Daoy (cell line): ENCODE measurements at places on chromosomes 1 and 21. TPM values are rescaled to one million over a fixed set of nuclear protein-coding genes. Genes with fewer than 3 reads are reported as not detected.

- DNase-seq: no peak
Observed at GRCh38 chr21:25314247-25314646, 293.0 kb downstream of the MRPL39 start.

GRCh38 chr1:76705560-76705959 is 161.7 kb upstream of the ST6GALNAC5 start:
- no peak for DNase-seq

- no peak for DNase-seq
Observed at GRCh38 chr1:192609110-192610079, 26.6 kb upstream of the RGS13 start.

DNA sequence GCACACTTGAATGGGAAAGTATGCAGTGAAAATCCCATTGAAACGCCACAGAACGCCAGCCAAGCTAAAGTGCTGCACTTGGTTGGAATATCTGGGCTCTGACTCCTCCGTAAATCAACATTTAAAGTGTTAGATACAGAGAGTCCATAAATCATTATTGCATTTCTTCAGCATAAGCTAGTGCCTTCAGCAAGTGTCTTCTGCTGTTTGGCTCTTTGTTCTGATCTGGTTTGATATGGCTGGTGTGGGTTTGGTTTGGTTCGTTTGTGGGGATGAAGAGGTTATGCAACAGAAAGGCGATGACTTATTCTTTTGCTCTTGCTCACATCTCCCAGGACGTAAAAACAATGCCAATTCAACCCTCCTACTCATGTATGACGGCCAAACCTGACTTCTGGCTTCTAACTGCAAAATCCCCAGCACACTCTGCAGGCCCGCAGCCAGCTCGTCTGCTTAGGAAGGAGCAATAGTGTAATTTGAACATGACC is 121.8 kb upstream of the ERG start:
- peak; percentile 25 for DNase-seq

DNA sequence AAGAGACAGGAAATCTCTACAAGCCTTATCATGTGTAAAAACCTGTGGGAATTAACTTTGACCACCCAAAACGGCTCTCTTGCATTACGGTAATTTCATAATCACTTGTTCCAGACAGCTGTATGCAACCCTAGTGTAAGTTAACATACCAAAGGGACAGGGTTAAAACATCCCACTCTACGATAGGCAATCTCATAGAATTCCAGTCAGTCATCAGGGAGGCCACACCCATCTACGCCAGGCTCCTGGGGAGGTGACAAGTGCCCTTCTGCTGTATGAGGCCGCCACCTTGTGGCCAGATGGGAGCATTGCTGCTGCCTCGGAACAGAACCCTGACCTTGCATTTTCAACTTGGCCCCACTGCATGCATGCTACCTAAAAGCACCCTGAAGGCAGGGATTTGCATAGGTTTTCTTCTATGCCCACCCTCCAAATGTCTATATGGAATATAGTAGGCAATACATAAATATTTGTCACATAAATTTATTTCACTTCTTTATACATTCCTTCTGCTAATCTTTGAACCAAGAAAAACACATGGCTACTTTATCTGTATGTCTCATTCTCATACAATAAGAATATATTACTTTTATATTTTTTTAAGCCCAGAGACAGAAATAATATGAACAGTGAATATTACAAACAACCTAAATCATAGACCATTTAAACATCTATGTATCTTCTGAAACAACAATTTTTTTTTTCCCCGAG is 12.6 kb downstream of the HSF2BP start:
- peak; percentile 96 for DNase-seq

GRCh38 chr1:40820911-40821693 is 37.5 kb downstream of the KCNQ4 start:
- no peak for DNase-seq

DNA sequence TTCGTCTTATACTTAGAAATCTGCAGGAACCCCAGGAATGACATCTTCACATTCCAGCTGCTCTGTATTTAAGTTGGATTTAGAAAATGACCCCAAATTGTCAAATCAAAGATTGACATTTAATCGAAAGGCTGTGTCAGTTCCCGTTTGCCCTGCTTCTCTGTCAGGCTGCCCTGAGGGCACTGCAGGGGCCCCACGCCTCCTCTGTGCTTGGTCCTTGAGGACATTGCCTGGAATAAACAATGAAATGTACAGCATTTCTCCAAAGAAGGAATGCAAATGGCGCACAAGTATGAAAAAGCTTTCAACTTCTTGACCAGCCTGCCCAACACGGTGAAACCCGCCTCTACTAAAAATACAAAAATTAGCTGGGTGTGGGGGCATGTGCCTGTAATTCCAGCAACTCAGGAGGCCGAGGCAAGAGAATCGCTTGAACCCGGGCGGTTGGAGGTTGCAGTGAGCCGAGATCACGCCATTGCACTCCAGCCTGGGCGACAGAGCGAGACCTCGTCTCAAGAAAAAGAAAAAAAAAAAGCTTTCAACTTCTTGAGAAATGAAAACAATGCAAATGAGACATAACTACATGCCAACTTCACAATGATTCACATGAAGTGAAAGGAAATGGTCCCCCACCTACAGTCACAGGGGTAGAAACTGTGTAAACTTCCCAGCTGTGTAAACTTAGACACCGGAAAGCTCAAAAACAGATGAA is 3.0 kb downstream of the TMPRSS3 start:
- DNase-seq: peak; percentile 70

DNA sequence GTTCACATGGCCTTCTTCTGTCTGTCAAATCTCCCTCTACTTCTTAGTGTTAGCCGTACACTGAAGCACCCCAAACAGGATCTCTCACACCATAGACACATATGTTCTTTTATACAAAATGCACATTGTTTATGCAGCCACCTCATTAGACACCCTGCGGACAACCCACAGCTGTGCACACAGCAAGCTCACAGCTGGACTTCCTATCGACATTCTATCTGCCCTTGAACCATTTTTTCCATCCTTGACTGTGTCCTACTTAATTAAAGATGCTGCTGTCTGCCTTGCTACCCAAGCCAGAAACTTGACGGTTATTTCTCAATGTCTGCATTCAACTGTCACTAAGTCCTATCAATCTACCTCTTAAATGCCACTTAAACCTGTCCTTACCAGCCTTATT is 3.2 kb upstream of the ZBTB21 start:
- DNase-seq: no peak

GRCh38 chr1:8184301-8184700 is 133.6 kb upstream of the SLC45A1 start:
- DNase-seq: no peak

DNA sequence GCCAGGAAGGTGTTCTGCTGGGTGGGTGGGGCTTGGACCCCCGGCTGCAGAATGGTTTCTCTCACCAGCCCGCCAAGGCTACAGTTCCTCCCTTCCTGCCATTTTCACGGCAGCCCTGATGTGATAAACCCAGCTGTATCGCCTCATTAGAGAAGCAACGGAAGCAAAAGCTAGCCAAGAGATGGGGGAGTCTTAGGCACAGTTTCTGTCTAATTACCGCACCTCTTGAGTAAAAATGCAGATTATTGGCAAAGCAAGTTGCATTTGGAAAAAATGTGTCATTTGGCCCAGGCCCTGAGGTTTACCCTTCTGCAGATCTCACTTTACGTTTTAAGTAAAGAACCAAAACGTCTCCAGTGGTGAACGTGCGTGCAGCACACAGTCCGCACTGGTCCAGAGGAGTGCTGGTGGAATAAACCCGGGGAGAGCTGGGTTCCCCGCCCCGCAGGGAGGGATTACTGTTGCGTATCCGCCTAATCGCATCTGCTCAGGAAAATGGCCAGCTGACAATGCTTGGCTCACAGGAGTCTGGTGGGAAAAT is 109.9 kb downstream of the GALNT2 start:
- DNase-seq: no peak

DNA sequence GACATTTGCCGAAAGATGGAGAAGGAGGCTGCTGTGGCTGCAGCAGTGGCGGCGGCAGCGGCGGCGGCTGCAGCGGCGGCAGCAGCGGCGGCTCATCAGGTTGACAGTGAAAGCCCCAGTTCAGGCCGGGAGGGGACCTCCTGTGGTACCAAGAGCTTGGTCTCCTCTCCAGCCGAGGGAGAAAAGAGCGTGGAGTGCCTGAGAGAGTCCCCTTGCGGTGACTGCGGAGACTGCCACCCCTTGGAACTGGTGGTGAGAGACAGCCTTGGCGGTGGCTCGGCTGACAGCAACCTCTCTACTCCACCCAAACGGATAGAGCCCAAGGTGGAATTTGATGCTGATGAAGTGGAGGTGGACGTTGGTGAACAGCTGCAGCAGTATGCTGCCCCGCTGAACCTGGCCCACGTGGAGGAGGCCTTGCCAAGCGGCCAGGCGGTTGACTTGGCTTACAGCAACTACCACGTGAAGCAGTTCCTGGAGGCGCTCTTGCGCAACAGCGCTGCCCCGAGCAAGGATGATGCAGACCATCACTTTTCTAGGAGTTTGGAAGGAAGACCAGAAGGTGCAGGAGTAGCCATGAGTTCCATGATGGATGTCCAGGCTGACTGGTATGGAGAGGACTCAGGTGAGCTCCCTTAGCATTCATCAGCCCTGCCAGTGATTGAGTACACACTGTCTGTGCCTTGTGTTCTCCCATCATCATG is 6.3 kb downstream of the ZBTB8B start:
- DNase-seq: no peak

- DNase-seq: peak; percentile 45
Observed at GRCh38 chr1:152960452-152961044, 9.9 kb upstream of the SPRR4 start.

DNA sequence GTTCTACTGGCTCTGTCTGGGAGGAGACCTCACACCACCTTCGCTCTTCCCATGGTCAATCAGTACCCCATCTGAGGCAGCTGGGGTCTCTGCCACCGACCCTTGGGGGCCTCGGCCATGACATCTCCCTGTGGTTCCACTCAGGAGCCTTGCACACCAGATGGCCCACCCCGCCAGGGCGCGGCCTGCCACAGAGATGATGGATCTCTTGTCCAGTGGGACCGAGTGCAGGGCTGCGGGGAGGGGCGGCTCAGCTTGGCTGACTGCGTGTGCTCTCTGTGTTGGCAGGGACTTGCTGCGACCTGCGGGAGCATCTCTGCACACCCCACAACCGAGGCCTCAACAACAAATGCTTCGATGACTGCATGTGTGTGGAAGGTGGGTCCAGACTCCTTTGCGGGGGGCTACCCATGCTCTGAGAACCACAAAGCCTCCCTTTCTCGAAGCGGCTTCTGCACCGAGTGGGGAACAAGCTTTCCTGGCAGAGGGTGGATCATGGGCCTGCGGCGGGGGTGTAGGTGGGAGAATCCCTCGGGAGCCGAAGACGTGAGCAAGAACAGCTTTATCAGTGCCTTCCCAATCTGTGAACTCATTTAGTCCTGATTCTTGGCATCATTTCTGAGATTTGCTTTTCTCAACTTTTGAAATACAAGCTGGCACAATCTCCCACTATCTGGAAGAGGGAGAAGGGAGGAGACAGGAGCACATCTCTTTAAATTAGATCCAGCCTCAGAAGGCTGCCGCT is 20.9 kb upstream of the AGTRAP start:
- DNase-seq: no peak

DNA sequence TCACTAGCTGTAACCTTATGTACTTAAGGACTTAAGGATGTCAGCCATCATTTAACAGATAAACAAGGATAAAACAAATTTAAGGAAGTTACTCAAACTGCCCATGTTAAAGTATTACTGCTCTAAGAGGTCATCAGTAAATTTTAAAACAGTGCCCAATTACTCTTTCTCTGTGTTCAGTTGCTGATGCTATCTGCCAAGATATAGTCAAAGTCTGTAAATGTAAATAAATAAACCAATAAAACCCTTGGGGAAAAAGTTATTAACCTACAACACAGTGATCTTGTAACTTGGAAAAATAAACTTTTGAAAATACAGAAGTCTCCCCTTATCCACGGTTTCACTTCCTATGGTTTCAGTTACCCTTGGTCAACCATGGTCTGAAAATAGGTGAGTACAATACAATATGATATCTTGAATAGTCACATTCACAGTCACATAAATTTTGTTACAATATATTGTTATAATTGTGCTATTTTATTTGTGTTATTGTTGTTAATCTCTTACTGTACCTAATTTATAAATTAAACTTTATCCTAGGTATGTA is 501.8 kb downstream of the LMO4 start:
- no peak for DNase-seq

GRCh38 chr1:157894613-157895165 is 53.1 kb upstream of the CD5L start:
- no peak for DNase-seq

DNA sequence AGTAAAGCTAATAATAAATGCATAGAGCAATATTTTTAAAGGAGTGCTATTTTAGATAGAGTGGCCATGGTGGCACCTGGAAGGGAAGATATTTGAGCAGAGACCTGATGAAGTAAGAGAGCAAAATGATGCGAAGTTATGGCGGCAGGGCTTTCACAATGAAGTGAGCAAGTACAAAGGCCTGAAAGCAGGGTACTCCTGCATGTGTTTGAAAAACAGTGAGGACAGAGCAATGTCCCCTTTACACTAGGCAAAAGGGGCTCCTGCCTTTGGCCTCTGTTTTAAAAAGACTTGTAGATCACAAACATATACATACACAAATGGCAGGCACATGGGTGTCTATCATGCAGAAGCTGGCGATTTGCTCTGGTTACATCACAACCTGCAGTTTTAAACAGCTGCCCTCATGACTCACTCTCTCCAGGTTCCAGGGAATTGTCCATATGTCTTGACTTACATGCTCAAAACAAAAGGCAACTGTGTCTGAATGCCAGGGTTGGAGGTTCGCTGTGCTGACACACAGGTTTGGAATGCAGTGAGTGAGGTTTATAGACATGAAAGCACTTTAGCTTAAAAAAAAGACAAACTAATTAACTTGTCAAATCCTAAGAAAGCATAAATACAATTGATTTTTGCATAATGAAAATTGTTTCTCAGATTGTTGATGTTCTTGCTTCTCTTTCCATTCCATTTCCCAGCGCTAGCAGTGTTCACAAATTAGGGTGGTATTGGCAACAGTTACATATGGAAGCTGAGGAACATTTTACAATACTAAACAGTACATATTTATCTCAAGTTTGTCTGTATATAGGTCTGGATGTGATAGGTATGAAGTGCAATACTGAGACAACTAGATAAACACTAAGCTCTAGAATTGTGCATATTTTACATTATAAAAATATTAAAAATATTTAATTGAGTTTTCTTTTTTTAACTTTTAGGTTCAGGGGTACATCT is 313.9 kb downstream of the BARHL2 start:
- DNase-seq: peak; percentile 98

GRCh38 chr1:156090138-156090839 is 8.0 kb upstream of the MEX3A start:
- no peak for DNase-seq

GRCh38 chr1:112001436-112001835 is 12.0 kb upstream of the KCND3 start:
- DNase-seq: no peak

DNA sequence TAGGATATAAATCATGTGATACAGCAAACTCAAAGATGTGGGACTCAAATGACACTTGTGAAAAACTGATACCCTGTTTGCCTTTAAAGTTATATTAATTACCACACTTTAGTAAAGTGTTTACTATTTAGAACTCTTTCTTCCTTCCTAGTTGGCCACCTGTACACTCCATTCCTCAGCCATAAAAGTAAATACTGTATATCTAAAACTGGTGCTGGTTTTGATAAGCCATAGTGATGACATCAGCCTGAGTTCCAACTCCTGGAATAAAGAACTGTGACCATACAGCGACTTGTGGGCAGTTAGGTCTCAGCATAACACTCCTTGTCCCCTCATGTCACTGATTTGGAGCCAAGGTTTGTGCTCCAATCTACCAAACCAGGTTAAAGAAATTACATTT is 2.8 kb downstream of the PTGER3 start:
- DNase-seq: no peak

MFSD2A gene
- total RNA-seq: 12.7 and 12.8 TPM in 2 replicates

RAB7B gene
- 2.7 and 3.5 TPM in 2 replicates for total RNA-seq

RGS4 gene
- 68.6 and 81.8 TPM in 2 replicates for total RNA-seq

TNFRSF8 gene
- 13.4 and 16.4 TPM in 2 replicates for total RNA-seq

MECR gene
- total RNA-seq: 18.9 and 23.8 TPM in 2 replicates

OR2T35 gene
- total RNA-seq: not detected in 2 replicates

ARTN gene
- total RNA-seq: 0.91 and 2.5 TPM in 2 replicates
